ENCODE measurements at places on chromosomes 3 and 15.

DNA sequence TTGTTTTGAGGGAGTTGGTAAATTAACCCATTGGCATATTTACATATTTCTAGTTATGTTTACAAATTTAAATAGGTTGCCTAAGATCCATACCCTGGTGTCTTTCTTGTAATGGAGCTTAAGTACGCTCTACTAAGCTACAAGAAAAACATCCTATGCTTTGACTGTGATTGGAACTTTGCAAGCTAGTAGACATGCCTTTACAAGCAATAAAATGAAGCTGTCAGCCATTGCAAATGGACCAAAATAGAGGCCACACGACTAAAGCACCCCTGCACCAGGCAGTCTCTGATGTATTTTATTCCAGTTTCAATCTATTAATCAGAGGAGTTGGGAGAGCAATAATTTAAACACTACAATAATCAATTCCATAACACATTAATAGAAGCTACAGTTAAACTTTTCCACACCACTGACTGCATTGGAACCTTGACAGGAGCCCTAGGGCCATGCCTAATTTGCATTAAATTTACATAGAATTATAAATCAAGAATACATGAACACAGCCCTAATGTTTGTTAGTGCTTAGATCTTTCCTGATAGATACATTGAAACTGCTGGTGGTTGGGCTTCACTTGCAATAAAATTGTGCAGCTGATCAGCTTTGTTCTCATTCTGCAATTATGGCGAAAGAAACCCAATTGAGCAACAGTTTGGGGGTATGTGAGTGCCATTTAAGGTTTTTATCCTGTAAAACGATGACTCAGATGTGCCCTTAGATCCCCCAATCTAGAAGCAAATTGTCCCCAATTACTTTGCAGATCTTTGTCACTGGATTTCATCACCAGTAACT is 360.1 kb downstream of the LSAMP start:
- DNase-seq, result no peak

- DNase-seq, result no peak
Measured at GRCh38 chr3:134281912-134282658, 31.4 kb upstream of the RYK start.

- no peak for DNase-seq
Measured at GRCh38 chr3:169390741-169391305, 272.7 kb downstream of the MECOM start.

- no peak for DNase-seq
Measured at GRCh38 chr3:141972399-141972798, 96.0 kb downstream of the ATP1B3 start.

GRCh38 chr3:46972396-46972795 is 4.1 kb downstream of the CCDC12 start:
- no peak for DNase-seq

- DNase-seq, result no peak
Measured at GRCh38 chr15:57518779-57519405, 72.8 kb upstream of the MYZAP start.

- no peak for DNase-seq
Measured at GRCh38 chr15:33013827-33014445, 180.6 kb downstream of the FMN1 start.

DNA sequence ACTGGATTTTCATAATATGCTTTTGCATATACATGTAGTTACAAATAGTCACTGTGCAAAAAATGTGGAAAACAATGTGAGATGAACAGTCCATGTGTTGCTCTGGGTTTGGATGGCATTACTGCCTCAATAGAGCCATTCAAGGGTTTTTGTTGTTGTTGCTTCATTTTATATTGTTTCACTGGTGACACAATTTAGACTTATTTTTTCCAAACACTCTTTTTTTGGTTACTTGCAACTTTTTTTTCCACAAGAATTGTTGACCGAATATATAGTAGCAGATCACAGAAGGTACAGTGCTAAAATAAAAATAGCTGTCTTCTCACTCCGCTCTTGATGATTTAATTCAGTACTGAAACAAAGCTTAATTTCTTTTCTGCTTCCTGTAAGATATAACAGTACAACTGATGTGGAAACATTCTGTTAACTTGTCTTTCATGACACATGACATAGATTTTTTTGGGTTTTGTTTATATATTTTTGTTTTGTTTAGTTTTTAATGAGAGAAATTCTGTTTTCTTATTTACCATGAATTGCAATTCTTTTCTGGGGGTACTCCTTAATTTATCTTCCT is 618.6 kb downstream of the NAALADL2 start:
- no peak for DNase-seq

DNA sequence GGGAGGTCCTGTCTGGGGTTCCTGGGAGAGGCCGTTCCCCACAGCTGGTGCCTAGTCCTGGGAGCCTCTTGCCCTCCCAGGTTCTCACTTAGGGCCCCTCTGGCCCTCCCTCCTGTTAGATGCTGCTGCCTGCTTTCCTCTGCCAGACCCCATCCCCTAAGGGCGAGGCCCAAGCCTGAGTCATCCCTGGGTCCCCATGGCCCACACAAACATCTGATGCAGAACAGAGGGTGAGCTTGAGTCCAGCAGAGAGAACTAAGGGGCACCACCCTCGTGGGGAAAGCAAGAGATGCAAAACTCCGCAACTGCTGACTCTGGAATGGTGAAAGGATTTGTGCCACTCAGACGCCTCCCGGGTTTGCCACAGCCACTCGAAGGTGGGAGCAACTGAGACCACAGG is 58.8 kb upstream of the TRPM1 start:
- no peak for DNase-seq

DNA sequence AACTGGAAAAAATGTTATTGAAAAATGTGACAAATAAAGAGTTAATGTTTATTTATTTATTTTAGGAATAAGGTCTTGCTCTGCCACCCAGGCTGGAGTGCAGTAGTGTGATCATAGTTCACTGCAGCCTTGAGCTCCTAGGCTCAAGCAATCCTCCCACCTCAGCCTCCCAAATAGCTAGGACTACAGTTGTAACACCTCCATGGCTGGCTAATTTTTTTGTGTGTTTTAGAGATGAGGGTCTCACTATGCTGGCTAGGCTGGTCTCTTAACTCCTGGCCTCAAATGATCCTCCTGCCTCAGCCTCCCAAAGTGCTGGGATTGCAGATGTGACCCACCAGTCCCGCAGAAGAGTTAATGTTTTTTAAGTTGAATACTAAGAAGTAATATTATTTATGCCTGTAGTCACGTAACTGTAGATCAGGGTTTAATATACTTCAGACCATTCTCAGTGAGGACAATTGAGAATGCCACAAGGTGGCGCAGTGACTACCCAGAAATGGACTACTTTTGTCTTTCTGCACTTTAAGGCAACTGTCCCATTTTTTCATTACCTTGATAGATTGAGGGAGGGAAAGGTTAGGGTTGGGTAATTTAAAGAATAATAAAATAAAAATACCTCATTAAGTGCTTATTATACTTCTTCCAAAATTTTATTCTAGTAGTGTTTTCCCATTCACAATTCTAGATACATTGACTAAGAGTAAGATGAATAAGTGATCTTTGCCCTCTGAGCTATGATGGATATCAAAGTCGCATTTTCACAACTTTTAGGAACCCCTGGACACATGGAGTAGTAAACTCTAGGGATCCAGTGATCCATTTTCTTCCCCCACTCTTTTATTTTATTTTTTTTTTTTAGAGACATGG is 6.0 kb downstream of the MUC13 start:
- DNase-seq, result peak; percentile 52

GRCh38 chr3:111598139-111598538 is 3.0 kb upstream of the ZBED2 start:
- DNase-seq, result no peak

DNA sequence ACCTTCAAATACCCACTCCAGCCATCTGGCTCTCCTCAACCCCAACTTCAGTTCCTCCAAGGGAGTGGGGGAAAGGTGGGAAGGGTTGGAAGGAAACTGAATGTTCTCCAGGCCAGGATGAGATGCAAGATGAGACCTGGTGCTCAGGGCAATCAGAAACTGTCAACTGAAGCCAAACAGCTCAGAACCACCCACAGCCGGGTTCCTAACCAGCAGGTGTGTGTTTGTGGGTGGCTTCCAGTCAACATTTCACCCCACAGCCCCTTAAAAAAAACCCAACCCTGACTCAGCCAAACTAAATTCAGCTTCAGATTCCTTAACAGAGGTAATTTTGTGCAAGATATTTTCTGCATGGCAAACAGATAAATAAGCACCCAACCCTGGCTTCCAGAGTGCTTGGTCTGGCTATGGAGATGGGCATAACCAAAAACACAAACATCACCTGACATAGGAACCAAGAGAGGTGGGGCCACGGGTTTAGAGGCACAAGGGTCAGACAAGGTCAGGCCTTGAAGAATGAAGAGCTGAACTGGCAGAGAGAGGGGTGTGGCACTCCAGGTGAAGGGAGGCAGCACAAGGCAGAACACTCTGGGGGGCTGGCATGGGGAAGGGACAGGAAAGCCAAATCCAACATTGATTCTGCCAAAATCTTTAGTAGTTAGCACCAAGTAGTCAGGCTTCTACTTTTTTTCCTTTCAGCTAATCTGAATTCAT is 34.7 kb downstream of the ZNF445 start:
- no peak for DNase-seq

- no peak for DNase-seq
Measured at GRCh38 chr3:32126305-32127015, 20.0 kb downstream of the GPD1L start.

DNA sequence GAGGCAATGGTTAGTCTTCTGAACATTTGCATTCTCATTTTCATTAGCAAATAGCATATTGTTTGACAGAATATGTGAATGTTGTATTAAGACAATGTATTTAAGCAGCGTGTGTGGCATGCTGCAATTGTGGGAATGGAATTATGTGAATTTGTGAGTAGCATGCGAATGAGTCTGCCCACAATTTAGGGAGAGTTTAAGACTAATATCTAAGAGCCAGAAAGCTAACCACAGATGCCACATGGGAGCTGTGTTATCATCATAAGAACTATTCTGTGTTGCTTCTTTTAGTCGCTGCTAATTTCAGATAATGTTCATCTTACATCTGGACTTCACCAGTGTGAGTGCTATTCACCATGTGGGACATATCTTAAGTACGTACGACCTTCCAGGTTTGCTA is 494.5 kb downstream of the RBMS3 start:
- no peak for DNase-seq

DNA sequence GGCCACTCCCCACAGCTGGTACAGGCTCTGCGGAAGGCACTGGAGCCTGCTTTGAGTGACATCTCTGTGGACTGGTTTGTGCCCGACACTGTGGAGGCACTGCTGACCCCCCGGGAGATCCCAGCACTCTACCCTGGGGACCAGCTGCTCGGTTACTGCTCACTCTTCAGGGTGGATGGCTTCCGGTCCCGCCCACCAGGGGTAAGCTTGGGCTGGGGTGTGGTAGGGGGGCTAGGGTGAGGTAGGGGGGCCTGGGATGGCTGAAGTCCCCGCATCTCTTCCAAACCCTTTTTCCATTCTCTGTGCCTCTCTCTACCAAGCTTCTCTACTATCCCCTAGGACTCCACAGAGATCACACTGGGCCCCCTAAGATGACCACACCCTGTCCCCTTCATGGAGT is 7.8 kb downstream of the VWA5B2 start:
- no peak for DNase-seq

- DNase-seq, result peak; percentile 34
Measured at GRCh38 chr3:178385280-178385952, 150.8 kb upstream of the KCNMB2 start.

Measured in naive thymus-derived CD8-positive, alpha-beta T cell (primary cell).